Activated CD4-positive, alpha-beta T cell treated with anti-CD3 and anti-CD28 coated beads for 4 hours (primary cell): ENCODE measurements at places on chromosomes 3 and 15.
A peak's percentile ranks its signal among the peaks of the same experiment; 100 is the strongest.

DNA sequence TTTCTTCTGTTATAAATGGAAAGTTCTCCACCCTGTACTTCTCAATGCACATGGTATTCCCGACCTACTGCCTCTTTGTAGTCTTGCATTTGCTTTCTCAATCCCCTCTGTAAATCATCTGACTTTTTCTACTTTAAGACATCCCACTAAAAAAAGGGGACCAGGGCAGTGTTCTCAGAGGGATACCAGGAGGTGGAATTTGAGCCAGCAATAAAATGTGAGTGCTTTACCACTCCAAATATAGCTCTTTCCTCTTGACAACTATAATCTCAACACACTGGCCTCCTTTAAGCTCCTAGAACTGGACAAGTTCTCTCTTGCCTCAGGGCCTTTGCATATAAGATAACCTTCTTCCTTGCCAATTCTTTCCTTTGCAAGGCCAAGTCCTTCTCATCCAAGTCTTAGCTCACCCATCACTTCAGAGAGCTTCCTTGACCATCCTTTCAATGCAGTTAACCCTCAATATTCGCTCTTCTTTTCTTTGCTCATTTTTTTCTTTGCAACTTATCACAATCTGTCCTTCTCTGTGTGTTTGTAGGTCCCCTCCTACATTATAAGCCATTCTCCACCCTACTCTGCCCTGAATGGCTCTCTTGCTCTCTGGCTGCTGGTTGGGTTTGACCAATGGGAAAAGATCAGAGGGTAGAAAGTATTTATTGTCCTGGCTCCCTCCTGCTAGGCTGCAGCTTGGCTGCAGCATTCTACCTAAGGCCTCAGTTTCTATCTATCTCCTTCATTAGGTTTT is 93.4 kb downstream of the PRICKLE2 start:
- DNase-seq = no peak

DNA sequence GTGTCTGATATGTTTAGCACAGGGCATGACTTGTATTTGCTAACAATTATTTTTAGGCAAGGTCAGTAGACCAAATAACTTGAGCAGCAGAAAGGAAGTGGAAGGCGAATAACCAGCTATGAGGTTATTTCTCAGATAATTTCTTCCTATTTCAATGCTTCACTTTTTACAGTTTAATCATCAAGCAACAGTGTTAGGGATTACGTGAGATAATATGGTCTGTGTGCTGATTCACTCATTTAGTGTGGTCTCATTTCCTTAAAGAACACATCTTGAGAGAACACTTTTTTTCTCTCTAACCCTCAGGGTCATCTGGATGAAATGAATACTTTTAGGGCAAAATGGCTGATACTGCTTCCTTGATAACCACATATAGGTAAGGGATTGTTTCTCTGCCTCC is 126.0 kb upstream of the CCNL1 start:
- no peak for DNase-seq

DNA sequence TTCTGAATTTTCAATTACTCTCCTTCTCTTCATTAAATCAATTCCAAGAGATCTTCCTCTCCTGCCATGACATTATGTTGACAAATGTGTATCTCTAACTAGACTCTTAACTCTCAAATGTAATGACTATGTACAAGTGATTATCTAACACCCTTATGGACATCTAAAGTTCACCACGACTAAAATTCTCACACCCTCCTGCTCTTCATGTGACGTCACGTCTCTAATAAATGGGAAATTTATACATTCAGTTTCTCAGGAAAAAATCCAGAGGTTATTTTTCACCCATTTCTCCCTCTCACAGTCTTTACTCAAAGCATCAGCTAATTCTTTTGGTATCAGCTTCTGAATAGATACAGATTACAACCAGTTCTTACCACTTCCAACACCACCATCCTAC is 237.5 kb upstream of the EPHA6 start:
- DNase-seq = no peak

DNA sequence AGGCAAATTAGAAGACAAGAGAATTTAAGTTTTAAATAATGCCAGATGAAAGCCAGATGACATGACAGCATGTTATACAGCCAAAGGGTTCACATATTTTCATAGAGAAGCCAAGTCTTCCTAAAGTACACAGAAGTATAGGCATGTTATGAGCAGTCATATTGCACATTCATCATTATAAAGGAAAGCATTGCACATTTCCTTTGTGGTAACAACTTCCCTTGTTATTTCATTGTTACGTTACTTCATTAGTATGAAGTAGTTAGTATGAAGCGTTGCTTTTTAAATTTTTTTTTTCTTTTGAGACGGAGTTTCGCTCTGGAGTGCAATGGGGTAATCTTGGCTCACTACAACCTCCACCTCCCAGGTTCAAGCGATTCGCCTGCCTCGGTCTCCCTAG is 4.6 kb upstream of the ABCC5 start:
- no peak for DNase-seq

GRCh38 chr15:100966997-100967396 is 47.8 kb downstream of the LRRK1 start:
- DNase-seq = no peak

DNA sequence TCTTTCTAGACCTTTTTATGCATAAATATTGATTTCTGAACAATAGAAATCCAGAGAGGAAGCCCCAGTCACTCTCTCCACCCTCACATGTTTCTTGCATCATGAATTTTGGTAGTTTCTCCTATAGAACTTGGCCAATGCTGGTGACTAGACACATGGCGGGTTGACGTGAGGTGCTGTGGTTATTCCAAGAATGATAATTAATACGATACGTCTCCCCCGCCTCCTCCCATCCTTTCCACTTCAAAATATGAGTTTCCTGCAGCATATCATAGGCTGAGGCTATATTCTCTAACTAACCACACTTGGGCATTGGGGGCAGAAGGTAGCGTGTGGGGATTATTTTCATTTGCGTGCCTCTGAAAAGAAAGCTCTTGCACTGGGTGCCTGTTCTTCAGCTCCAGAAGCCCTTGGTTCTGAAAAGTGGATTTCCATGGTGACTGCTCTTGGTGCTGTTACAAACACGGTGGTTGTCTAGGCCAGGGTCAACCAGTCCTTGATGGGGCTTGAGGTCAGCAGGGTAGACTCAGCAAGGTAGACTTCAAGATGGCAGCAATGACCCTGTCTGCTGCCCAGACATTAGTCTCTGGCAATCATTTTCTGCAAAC is 5.3 kb downstream of the TNFSF10 start:
- DNase-seq = peak; percentile 73

GRCh38 chr15:38307251-38307650 is 54.6 kb downstream of the SPRED1 start:
- no peak for DNase-seq

- no peak for DNase-seq
These were observed 1.0 kb upstream of the HTR3D start for GRCh38 chr3:184030536-184030935.

GRCh38 chr15:65518633-65519285 is 1.3 kb upstream of the DPP8 start:
- no peak for DNase-seq

DNA sequence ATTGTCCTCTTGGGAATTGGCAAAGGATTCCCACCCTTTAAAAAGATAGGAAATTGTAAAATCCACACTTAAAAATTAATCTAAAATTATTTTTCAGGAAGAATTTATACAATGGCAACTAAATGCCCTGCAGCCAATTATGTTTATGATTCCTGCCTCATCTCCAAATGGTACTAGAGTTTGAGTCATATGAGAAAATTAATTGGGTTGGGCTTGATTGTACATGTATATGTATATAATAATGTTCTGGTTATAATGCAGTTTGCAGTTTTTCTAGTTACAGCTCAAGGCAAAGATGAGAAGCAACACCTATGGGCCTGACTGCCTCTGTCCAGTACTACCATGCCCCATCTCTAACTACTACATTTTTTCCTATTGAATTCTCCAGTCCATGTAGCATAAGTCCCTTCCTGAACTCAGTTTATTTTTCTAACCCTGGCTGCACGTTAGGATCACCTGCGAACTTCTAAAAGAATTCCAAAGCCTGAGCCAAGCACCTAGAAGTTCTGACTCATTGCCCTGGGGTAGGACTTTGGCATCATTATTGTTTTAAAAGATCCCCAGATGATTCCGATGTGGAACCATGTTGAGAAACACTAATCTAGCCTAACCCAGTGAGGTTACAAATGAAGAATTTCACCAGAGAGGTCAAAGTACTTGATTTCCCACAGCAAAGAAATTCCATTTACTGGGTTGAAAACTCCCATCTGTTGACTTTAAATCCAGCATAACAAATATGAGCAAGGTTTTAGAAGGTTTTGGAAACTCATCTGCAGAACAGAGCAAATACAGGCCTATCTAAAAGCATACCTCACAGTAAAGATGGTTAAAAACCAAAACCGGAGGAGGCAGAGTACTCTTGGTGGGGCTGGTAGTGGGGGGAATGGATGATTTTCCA is 19.4 kb downstream of the TGFBR2 start:
- DNase-seq = no peak

DNA sequence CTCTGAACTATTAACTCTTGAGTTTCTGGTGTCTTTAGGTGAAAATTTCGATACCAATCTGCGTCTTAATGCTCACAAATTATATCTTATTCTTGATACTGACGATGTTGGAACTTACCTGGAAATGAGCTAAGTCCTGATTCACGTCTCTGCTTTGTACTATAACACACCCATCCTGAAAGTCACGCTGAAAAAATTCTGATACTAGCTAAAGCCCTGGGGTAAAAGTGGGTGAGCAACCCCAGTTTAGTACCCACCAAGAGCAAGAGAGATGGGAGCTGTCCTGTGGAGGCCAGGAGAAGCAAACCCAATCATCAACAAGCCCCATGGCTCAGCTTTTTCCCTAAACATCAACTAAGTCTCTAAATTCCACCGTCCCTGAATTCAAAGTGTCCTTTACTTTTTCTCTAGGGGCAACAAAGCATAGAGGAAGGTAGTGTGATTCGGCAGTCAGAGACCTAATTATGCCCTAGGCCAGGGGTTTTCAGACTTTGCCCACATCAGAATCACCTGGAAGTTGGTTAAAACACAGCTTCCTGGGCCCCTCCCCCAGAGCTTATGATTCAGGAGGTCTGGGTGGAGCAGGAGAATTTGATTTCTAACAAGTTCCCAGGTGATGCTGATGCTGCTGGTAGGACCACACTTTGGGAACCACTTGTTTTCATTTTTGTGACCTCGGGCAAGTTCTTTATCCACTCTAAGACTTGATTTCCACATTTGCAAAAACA is 90.2 kb downstream of the OSBPL10 start:
- DNase-seq = no peak

- no peak for DNase-seq
These were observed 48.1 kb upstream of the XXYLT1 start for GRCh38 chr3:195319060-195319459.

- no peak for DNase-seq
These were observed 152.5 kb downstream of the ADAMTS17 start for GRCh38 chr15:100189319-100189718.

DNA sequence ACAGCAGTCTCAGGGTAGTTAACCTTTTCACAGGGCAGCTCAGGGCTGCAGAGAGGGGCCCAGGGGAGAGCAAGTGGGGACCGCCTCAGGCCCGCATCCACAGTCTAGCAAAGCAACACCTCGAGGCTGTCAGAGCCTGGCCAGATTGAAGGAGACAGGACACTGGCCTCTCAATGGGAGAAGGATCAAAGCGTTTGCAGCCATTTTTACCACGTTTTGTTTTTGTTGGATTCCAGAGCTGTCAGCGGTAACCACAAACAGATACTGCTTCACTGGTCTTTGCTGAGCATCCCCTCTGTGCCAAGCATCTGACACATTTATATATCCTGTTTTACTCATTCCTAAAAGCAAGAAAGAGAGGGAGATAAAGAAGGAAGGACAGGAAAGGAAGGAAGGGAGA is 153.8 kb downstream of the SHQ1 start:
- DNase-seq = no peak

GRCh38 chr3:3734881-3735280 is 64.3 kb upstream of the LRRN1 start:
- no peak for DNase-seq

DNA sequence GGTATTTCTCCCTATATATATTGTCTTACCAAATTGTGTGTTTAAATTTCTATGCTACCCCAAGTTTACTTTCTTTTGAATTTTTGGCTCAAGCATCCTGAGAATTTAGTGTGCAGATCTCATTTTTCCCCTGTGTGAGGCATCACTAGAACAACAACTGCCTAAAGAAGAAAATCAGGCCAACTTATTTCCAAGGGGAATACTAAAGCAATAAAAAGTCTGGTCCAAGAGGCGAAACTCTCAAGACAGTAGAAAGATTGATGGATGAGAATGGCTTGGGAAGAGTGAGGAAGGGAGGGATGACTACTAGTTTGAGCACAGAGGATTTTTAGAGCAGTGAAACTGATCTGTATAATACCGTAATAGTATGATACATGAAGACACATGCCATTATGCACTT is 86.3 kb upstream of the CFAP20DC start:
- DNase-seq = no peak

- no peak for DNase-seq
These were observed 353.7 kb upstream of the SGO1 start for GRCh38 chr3:20539666-20540065.

- no peak for DNase-seq
These were observed 58.1 kb downstream of the CD200 start for GRCh38 chr3:112390783-112391641.

DNA sequence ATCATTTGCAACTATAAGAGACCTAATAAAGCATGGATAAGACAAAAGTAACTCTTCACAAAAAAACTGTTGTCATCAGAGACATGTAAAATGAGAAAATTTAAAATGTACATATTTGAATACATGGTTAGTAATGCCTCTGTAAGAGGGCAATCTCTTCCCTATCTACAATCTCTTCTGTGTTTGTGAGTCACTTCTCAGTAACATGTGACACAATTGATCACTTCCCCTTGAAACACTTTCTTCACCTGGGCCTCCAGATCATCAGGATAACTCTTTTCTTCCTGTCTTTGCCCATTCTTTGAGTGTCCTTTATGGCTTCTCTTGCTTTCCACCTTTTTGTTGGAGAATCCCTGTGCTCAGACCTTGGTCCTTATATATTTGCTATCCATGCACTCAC is 50.4 kb downstream of the TFDP2 start:
- no peak for DNase-seq

DNA sequence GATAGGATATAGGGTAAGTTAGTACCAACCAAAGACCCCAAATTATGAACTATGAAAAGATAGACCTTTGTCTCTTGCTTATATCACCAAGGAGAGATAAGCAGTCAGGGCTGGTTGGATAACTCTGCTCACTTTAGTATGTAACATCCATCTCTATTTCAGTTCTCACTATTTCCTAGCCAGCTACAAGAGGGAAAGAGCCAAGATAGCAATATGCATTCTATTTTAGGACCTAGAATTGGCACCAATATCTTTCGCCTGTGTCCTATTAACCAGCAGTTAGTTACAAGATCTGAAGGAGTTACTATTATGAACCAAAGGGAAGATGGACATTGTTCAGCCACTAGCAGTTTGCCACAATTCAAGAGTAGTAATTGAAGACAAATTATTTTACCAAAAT is 457.5 kb downstream of the NSUN3 start:
- DNase-seq = no peak
